ENCODE measurements at places on chromosomes 2 and 18.

GRCh38 chr18:21663578-21663977 is 41.0 kb downstream of the ABHD3 start:
- DNase-seq = no peak

DNA sequence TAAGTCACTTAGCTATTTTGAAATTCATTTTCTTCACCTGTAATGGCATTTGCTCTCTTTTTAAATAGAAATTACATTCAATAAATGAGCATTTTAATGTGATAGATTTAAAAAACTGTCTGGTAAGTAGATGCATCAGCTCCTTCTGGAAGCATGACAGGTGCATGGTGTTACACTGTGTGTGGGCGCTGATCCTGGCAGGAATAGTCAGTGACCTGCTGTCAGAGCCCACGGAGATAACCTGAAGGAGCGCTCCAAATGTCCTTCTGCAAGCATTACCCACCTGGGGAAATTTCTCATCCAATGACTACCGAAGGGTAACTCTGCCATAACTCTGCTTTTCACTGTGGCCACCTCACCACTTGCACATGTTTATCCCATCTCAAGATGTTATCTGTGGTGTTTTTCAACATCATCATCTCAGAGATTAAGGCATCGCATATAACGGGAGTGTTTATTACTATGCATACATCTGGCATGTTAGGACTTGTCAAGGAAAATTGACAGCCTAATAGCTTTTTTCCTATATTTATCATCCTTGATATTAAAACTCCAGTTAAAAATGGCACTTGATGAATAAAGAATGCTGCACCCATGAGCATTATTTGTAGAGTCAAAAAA is 637.3 kb downstream of the ERBB4 start:
- no peak for DNase-seq

DNA sequence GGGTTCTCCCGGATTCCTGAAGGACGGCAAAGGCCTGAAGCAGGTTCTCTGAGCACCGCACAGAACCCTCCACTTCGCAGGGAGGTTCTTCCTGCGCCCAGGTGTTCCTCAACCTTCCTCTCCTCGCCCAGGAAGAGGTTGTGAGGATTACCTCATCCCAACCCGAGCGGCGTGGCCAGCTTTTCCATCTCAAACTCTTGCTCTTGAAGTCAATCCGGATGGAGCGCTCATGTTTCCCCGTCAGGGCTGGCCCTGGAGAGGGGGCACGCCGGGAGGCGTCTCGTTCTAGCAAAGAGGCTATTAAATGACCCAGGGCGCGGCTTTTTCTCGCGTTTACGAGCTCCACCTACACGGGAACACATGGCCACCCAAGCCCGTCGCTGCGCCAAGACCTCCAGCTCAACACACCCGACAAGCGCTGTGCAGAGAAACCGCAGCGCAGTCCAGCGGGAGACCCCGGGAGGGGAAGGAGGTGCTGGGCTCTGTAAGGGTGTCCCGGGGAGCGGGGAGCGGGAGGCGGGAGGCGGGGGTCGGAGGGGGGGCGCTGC is 540 bp upstream of the RAB10 start:
- no peak for DNase-seq

DNA sequence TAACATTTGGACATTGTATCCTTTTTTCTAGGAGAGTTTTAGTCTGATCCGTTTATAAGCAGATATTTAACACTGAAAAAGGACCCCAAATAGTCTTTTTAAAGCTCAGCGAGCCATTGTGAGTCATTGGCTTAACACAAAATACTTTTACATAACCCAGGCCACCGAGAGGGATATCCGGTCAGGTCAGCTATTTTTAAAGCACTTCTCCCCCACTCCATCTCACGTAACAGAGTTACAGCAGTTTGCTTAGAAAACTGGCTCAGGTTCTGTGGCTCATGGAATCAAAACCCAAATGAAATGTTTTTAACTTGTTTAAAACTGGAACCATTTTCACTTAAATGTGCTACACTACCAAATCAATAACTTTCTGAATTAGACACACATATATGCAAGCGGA is 23.9 kb downstream of the COL4A3 start:
- DNase-seq = no peak

DNA sequence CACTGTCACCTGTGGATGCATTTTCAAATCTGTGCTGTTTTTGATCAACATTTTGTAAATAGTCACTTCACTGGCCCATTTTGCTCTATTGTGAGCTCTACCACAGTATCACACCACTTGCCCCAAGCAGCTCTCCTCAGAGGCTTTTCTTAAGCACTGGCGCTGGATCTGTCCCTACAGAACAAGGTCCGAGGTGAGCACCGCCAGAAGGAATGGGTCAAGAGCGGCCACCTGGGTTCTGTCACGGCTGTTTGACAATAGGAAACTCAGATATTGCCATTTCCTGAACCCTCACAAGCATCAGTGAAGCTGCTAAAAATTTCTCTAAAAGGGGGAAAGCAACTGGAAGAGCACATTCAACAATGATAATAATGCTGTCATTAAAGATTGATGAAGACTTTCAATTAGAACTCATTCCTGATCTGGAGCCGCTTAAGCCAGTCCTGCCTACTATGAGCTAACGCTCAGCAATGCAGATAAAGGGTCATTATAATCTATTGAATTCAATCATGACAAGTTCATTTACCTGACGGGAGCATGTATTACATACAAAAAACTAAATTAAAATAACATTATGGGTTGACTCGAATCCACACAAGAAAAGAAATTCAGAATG is 514.0 kb downstream of the GALR1 start:
- no peak for DNase-seq

- DNase-seq = no peak
These were observed 5.8 kb upstream of the ABCB11 start for GRCh38 chr2:169036736-169037440.

DNA sequence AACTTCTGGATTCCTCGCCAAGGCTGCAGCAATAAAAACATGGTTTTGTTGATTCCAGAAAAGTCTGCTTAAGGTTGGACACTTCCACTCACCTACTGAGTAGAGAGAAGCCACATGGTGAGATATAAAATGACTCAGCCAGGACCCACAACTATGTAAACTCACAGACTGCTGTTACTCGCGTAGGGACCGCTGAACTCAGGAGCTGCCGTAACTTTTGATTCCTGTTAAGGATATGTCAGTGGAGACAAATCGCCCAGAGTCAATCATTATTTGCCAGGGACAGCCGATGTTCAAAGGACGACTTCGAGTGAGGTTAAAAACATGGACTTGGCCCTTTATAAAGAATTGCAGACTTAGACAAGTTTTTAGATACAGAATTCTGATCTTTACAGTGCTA is 25.6 kb downstream of the CYB5A start:
- no peak for DNase-seq

GRCh38 chr2:181235683-181236459 is 221.3 kb upstream of the ITGA4 start:
- no peak for DNase-seq

DNA sequence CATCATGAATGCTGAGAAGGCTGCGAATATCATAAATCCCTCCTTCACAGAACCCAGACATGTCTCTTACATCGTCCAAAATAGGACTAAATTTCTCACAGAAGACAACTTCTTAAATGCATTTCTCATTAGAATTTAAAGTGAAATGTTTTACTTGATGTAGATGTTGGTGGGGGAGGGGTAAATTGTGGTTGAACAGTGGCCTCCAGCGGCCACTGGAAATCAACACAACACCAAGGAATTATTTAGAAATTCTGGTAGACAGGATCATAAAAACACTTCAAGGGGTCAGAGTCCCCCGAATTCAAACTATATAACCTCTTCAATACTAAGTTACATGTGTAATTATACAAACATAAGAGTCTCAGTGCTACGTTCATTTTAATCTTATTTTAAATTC is 135.9 kb downstream of the ABCA12 start:
- DNase-seq = no peak

- DNase-seq = no peak
These were observed 37.9 kb upstream of the GBX2 start for GRCh38 chr2:236205867-236206645.

DNA sequence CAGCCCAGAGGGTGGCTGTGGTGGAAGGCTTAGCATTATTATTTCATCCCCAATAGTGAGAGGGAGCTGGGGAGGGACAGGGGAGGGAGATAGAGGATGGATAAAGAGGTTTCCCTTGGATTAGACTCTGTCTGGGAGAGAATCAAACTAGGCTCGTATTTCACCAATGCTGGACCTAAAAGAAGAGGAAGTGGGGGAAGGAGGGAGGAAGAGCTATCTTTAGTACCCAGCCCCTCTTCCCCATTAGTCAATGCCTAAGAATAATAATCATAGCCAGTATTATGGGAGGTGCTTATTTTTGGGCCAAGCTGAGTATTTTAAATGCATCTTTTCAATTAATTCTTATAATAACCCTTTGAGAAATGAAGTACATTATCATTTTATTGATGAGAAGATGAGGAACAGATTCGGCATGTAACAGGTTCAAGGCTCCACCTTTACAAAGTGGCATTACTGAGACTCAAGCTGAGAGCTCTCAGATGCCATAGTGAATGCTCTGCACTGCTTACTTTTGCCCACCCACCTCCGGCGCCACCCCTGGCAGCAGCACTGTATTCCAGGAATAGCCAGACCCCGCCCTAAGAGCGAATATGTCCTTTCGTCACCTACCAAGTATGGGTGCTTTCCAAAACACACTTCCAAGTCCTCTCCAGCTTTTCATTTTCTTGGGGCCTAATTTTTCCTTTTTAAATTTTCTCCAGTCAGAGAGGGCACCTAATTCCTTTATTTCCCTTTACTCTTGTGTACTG is 21.0 kb downstream of the PAX8 start:
- DNase-seq = no peak

DNA sequence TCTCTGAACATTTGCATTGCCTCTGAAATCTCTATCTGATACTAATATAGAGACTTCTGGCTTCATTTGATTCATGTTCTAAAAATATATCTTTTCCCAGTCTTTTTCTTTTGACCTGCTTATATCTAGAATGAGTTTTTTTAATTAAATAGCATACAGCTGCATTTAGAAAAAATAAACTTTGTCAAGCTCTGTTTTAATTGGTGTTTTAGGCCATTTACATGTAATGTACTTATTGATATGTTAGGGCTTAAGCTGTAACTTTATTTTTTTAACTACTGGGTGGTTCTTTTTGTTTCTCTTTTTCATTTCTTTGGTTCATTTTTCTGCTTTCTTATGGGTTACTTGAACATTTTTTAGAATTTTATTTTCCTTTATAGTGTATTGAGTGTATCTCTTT is 54.9 kb downstream of the CCDC138 start:
- no peak for DNase-seq

- no peak for DNase-seq
These were observed 460 bp upstream of the ZBTB7C start for GRCh38 chr18:48409591-48410094.

- no peak for DNase-seq
These were observed 9.1 kb downstream of the RND3 start for GRCh38 chr2:150478200-150478974.

GRCh38 chr18:9775178-9775577 is 67.1 kb downstream of the RAB31 start:
- no peak for DNase-seq

GRCh38 chr2:48587560-48587959 is 30.1 kb upstream of the GTF2A1L start:
- DNase-seq = no peak

DNA sequence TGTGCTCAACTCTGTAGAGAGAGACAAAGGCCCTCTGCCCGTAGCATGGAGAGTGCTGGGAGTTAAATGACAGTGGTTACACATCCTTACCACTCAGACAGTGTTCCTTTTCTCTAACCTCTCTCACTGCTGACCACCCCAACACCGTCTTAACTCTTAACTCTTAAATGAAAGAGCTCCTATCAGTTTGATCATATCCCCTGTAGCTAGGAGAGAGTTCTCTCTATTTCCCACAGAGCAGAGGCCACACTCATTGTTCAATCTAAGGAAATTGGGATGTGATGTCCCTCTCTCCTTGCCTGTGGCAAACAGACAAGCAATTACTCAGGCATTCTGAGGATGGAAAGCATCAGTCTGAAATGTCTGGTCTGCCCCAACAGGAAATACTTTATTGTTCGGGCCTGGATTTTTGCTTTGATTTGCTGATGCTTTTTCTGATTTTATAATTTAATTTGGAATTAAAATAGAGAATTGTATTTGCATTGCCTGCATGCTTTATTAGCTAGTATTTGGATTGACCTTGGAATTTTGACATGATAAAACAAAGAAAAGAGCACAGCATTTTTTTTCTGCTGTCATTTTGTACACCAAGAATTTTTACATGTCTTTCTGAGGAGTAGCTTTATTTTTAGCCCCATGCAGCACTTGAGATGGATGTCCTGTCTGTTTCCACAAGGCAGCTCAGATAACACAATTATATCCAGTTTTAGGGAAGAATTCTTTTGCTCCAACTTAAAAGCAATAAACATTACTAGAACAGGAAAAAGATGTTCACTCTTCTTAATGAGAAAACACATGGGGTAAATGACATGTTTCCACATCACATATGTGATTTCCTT is 27.7 kb upstream of the IER3IP1 start:
- DNase-seq = no peak

- peak; percentile 85 for DNase-seq
These were observed 52.6 kb upstream of the PEX13 start for GRCh38 chr2:60964651-60965498.

GRCh38 chr2:215799194-215799593 is 214.2 kb downstream of the MREG start:
- no peak for DNase-seq

DNA sequence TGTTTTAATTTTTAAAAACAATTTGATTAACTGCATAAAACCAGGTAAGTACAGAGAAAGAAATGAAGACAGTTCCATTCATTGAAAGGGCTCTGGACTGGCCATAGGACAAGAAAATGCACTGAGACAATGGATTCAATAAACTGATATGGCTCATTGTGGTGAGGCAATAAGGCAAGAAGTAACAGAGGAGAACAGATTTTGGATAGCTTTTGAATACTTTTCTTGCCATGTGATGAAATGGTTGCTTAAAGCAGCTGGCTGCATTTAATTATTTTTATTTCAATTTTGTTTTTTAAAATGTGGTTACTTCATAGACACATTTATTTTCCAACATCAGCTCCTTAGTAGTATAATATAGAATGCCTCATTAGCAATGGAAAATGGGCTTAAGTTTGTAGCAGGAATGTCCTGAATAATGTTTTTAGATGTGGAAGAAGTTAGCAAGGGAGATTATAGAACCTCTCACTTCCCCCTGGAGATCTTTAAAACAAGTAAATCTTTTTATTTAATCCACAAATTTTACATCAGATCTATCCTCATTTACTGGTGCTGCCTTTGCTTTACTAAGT is 646.9 kb upstream of the ZEB2 start:
- no peak for DNase-seq

- no peak for DNase-seq
These were observed 102.9 kb upstream of the RAB6C start for GRCh38 chr2:129876541-129876940.

- no peak for DNase-seq
These were observed 49.1 kb downstream of the ZEB2 start for GRCh38 chr2:144470816-144471215.

Measured in T-helper 2 cell (primary cell).